ENCODE measurements at places on chromosomes 1 and 21.

- no peak for DNase-seq
Observed at GRCh38 chr21:33856893-33857527, 58.6 kb downstream of the ATP5PO start.

GRCh38 chr1:177771688-177772087, 198.2 kb downstream of the SEC16B start:
- DNase-seq, result no peak

DNA sequence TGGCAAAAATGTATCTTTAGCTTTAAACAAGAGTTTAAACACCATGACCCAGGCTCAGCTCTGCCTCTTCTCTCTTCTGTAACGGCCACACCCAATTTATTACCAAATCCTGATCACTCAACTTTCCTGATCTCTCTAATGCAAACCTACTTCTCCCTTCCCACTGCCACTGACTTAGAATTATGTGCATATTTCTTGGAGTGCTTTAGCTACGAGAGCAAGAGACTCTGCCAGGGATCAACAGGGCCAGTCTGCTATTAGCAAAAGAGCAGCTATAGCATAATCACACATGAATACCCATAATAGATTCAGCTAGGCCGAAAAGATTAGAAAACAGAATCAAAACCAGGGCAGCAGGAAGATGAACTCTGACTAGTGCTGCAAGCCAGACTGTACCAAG, 215.5 kb downstream of the MRPL39 start:
- no peak for DNase-seq

DNA sequence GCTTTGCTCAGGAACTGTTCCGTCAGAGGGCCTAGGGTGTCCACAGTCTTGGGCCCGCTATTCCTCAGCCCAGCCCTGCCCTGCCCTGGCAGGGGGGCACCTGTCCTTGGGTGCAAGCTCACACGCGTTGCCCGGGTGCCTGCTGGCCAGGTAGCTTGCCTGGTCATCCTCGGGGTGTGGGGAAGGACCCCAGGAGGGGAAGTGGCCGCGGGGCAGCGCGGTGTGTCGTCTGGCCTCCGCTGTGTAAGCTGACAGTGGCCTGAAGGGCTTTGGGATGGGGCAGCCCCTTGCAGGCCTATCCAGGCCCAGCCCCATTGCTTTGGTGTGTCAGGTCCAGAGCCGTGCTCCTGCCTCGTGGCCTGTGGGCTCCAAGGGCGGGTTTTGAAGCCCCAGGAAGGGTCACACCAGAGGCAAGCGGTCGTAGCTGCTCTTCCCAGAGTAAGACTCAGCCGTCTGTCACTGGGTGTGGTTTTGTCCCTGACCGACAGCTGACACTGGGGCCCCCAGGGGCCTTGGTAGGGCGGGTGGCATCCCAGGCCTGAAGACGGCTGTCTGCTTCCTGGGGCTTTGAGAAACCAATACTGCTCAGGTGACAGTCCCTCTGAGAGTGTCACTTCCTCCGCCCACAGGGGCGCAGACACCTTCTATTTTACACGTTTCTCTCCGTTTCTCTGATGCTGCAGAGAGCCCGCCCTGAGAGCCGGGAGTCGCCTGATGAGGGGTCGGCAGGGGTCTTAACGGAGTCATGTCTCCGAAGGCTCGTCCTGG, 72.1 kb downstream of the SKI start:
- no peak for DNase-seq
